ENCODE measurements at places on chromosomes 16 and 17.

DNA sequence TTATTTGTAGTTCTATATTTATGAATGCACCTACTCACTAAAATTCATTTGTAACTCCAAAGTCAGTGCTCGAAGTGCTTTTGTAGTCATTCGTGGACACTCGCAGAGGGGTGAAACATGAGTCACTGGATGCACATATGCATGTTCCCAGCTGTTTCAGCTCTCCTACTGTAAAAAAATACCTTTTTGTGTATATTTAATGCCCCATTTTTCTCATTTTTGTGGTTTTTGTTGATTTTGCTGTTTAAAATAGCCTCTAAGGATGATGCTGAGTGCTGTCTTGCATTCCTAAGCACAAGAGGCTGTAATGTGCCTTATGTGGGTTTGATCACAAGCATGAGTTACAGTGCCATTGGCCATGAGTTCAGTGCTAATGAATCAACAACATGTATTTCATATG lies 30.6 kb downstream of the CENPV start:
- DNase-seq, result no peak

GRCh38 chr16:24931091-24931490 lies 84.1 kb downstream of the ARHGAP17 start:
- no peak for DNase-seq

GRCh38 chr17:79650283-79650682 lies 39.4 kb upstream of the RBFOX3 start:
- no peak for DNase-seq

GRCh38 chr17:33342025-33342424 lies 48.9 kb upstream of the ASIC2 start:
- DNase-seq, result no peak

GRCh38 chr17:50603340-50603739 lies 31.3 kb upstream of the ABCC3 start:
- peak; percentile 17 for DNase-seq

- DNase-seq, result no peak
Observed at GRCh38 chr16:49663081-49664065, 192.5 kb downstream of the ZNF423 start.

- DNase-seq, result peak; percentile 28
Observed at GRCh38 chr17:10316801-10317542, 55.8 kb downstream of the MYH13 start.

DNA sequence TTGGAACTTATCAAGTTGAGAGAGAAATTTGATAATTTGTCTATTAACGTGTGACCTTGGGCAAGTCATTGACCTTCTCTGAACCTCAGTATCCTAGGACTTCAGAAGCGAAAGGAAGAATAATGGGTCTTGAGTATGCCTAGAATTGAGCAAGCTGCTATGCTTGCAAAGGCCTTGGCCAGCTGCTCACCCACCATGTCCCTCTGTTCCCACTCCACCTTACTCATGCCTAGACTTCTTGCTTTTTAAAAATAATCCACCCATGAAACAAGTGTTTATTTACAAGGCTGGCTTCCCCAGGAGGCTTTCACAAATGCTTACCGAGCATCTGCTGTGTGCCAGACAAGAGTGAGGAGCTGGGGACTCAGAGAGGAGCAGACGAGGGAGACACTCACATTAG lies 590.6 kb downstream of the MAF start:
- DNase-seq, result peak; percentile 98

DNA sequence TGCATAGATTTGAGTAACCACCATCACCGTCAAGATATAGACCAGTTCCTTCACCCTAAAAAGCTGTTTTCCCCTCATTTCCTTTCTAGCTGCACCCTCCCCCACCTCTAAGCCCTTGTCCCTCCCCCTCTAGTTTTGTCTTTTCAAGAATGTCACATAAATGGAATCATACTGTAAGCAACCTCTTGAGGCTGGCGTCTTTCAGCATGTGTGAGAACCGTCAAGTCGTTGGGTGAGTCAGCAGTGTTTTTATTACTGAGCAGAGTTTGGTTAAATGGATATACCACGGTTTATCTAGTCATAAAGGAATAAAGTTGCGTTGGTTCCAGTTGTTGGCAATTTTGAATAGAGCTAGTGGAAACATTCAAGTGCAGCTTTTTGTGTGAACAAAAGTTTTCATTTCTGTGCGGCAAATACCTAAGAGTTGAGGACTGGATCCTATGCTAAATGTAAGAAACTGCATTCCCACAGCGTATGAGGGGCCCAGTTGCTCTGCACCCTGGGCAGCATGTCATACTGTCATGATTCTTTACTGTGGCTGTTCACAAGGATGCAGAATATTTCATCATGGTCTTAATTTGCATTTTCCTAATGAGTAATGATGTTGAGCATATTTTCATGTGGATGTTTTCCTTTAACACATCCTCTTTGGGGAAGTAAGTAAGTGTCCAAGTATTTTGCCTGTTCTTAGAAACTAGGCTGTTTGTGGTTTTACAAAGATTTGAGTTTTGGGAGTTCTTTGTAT lies 264.3 kb downstream of the CPPED1 start:
- no peak for DNase-seq

GRCh38 chr16:2782583-2783351 lies 4.6 kb downstream of the PRSS33 start:
- no peak for DNase-seq

- no peak for DNase-seq
Observed at GRCh38 chr17:75124041-75124818, 7.3 kb downstream of the NT5C start.

DNA sequence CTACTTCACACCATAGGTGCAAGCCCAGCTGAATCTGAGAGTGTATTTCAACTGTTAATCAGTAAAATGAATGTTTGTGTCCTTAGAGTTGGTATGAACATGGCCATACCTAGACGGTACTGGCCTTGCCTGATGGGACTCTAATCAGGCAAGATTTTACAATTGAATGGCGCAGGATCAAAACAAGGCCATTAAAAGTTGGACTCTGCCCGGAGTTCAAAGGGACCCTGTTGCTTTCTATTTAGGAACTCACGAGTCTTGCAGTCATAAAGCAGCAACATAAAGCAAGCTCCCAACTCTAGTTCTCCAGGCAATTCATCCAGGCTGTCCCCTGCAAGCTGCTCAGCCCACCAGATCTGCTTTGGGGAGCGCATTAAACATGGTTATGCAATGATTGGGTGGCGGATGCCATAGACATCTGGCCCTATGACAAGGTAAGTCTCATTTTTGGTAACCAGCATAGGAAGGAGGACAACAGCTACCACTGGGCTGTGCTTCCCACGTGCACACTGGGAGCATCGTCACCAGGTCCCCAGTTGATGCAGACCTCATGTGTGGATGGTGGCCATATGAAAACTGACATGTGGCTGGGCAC lies 8.8 kb downstream of the TMEM186 start:
- no peak for DNase-seq

DNA sequence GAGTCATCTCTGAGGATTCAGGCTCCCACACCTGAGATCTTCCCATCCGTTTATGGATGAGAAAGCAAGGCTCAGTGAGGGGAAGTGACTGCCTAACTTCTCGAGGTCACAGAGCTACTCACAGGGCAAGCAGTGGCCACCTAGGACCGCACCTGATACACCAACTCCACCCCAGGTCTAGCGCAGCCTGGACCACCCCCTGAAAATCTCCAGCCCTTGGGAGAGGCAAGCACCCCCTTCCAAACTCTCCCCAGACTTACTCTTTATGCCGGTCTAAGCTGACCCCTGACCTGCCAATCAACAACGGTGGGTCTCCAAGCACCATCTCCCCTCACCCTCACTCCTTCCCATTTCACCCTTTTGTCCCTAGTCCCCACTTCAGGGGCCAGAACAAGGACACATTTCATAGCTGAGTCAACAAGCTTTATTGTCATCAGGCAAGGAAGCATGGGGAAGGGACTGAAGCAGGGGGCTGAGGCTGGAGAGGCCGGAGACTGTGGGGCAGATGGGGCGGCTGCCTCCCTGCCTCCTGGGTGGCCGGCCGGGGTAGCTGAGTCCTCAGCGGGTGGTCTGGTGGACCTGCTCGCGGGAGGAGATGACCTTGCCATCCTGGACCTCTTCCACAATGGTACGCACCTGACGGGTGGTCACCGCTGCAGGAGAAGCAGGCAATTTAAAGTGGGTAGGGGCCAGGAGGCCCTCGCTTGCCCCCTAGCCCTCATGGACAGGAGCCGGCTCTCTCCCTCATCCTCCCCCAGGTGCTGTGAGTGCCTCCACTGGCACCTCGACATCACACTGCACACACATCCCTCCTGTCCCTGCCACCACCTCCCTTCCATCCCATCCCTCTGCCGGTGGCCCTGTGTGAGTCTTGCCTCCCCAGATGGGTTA lies 5.1 kb downstream of the KRT17 start:
- no peak for DNase-seq

- DNase-seq, result peak; percentile 23
Observed at GRCh38 chr17:44438636-44439035, 49.2 kb upstream of the ITGA2B start.

GRCh38 chr17:7184091-7184488 lies 4.9 kb upstream of the ASGR1 start:
- DNase-seq, result peak; percentile 31

DNA sequence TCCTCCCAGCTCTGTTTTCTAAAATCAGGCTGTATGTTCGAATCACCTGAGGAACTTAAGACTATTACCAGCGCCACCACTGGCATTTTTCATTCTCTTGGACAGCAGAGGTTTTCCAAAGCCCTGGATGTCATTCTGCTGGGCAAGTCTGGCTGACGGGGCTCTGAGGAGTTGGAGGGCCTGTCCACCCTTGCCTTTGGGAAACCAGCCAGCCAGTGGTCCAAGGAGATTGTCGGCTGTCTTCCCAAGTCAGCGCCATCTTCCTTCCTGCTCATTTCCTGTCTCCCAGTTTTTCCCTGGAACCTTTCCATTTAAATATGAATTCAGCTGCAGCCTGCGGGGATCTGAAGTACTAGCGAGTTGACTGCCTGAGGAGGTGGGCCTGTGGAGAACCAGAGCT lies 258.3 kb downstream of the PRKCA start:
- no peak for DNase-seq

DNA sequence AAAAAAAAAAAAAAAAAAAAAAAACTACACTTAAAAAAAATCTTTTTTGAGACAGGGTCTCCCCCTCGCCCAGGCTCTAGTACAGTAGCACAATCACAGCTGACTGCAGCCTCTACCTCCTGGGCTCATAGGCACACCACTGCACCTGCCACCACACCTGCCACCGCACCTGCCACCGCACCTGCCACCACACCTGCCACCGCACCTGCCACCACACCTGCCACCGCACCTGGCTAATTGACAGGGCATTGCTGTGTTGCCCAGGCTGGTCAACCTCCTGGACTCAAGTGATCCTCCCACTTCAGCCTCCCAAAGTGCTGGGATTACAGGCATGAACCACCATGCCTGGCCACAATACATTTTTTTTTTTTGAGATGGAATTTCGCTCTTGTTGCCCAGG lies 17.6 kb upstream of the WDR45B start:
- DNase-seq, result no peak

GRCh38 chr17:47315451-47316266 lies 8.1 kb upstream of the EFCAB13 start:
- DNase-seq, result peak; percentile 78

DNA sequence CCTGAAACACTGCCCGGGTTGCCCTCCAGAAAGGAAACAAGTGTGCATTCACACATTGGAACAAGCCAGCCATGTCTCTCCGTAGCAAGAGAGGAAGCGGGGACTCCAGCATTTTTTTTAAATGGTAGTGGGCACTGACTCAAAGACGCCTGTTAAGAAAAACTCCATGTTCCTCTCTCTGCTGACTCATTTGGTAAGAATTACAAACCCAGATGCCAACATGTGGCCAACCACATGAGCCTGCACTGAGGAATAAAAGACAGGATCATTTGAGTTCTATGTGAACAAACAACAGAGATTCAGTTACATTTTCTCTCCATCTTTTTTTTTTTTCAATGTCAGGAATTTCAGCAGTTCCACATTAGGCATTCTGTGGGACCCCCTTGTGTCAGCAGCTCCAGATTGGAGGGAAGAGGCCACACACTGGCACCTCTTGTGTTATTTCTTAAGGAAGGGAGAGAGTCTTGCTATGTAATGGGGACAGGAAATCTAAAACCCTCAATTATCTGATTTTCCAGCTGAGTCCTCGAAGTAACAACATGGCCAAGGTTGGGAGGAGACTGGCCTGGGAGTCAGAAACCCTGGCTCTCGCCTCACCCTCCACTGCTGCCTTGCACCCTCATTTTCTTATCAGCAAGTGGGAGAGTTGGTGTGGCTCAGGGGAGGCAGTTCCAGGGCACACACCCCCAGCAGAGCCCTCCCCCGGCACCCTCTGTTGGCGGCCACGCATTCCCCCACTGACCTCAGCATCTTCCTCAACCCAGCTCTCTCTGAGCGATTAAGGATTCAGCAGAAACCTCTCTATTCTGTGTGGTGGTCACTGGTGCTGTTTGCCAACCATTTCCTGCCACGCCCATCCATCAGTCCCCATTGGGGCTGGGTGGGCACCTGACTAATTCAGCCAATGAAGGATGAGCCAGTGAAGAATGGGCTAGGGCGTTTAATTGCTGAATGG lies 173.0 kb downstream of the FOXL1 start:
- DNase-seq, result no peak

DNA sequence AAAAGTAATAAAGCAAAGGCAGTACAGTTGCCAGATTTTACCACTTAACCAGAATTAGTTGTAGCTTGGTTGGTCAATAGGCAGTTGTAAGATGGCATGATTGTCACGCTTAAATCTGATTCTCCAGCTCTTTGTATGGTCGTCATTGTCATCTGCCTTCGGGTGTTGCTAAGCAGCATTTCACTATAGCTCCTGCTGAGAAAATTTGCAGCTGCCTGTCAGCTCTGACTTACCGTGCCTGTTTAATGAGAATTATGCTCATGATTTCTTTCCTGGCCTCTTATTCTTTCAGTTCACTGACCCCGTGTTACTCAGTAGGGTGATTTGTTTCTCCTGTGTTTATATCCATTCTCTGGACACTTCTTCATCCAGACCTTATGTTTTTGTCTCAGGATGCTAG lies 66.7 kb downstream of the TANGO6 start:
- no peak for DNase-seq

DNA sequence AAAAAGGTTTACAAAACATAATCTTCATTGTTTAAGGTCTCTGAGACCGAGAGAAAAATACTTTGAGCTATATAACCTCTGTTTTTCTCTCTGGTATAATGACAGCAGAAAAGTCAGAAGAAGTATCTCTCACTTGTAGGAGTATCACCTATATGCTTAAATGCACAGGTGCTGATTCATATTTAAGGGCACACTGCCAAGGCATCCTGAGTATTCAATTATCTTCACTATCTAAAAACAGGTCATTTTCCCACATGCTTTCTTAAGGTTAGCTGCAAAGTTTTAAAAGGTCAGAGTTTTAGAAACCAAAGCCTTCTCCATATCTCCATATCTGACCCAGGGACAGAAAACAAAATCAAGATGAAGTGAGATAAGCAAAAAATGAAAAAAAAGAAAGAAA lies 99.3 kb upstream of the C17orf78 start:
- DNase-seq, result no peak

DNA sequence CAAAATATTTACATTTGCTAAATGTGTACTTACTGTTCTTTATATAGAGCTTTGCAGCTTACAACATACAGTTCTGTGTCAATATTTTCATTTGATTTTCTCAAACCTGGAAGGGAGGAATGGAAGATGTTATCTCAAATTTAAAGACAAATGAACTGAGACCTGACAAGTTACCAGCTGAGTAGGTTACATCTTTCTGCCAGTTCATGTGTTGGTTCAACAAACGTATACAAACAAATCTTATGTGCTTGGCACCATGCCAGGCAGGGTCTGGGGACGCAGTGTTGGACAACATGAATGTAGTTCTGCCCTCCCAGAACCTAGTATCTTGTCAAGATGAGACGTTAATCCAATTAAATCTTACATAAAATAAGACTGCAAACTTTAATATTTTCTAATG lies 507.5 kb upstream of the HSBP1 start:
- no peak for DNase-seq

GRCh38 chr17:50837286-50837979 lies 2.0 kb downstream of the WFIKKN2 start:
- no peak for DNase-seq

- DNase-seq, result no peak
Observed at GRCh38 chr17:7312432-7313087, 2.6 kb downstream of the GPS2 start.
